ENCODE measurements at places on chromosomes 11 and 22.

- no peak for DNase-seq
Measured at GRCh38 chr22:45166932-45167331, 3.2 kb downstream of the NUP50 start.

- no peak for DNase-seq
Measured at GRCh38 chr22:46848197-46848596, 85.7 kb downstream of the TBC1D22A start.

- no peak for DNase-seq
Measured at GRCh38 chr11:113668255-113668654, 37.9 kb downstream of the TMPRSS5 start.

DNA sequence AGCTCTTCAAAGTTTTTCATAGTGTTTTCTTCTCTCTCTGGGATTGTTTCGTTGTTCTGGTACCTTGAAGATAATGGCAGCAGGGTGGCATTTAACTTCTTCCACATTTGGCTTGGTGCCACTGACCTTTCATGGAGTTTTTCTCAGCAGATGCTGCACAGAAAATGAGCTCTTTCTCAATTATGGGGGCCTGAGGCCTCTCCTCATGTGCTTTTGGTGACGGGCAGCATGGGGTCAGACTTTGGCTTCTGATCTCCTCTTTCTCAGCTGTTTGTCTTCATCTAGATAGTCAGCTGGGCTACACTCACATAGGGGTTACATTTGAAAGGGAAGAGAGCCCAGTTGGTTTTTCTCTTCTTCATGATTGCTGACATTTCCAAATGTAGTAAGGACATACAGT, 76.3 kb downstream of the FAT3 start:
- no peak for DNase-seq

DNA sequence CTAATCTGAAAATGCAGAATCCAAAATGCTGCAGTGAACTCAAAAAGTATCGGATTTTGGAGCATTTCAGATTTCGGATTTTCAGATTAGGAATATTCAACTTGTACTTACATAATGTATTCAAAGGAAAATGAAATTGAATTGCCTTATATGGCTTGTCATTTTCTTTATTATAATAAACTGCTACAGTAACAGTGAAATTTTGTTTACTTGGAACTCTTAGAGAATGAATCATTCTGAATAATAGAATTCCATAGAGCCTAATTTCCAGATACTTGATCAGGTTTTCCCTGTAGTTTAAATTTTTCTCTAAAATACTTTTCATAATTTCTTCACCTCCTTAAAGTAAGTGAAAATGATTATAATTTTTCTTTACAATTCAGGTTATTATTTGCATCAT, 17.3 kb downstream of the TTC17 start:
- no peak for DNase-seq

DNA sequence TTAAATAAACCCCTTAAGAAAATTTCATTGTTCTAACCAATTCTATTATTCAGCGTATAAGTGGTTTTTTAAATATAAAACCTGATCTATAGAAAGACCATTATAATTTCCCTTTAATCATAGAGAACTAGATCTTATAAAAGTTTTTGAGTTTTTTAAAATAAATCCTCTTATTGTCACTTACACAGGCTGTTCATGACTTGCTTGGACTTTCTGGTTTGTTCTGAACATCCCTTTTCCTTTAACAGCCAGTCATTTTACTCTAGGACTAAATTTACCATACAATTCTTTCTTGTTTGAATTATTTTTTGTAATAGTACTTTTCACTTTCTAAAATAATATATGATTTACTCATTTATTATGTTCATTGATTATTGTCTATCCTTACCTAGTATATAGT, 4.7 kb downstream of the NXPE2 start:
- no peak for DNase-seq

DNA sequence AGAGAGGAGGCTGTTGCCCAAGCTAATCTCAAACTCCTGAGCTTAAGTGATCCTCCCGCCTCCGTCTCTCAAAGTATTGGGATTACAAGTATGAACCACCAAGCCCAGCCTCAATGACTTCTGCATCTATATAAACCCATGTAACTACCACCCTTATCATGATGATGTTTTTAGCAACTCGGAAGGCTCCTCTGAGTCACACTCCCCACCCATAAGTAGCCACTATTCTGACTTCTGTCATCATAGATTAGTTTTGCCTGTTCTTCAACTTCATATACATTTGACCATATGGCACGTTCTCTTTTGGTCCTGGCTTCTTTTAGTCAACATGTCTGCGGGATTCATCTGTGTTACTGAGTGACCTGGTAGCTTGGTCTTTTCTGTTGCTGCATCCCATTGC, 6.4 kb upstream of the FOSL1 start:
- DNase-seq, result no peak

- no peak for DNase-seq
Measured at GRCh38 chr11:118060081-118060661, 16.7 kb upstream of the TMPRSS4 start.

GRCh38 chr22:49936018-49936972, 17.9 kb downstream of the CRELD2 start:
- DNase-seq, result peak; percentile 48

GRCh38 chr11:44709966-44710365, 16.8 kb upstream of the TSPAN18 start:
- DNase-seq, result peak; percentile 73

DNA sequence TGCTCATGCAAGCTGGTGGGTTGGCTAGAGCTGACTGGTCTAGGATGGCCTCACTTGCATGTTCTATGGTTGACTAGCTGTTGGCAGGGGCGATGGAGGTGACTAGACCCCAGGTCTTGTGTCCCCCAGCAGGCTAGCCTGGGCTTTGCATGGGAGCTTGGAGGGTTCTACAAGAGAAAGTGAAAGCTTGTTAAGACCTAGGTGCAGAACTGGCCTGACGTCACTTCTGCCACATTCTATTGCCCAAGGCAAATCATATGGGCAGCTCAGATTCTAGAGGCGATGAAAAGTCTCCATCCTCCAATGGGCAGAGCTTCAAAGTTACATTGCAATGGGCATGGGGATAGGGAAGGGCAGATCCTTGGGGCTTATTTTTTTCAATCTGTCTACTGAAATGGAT, 170.9 kb downstream of the MIAT start:
- DNase-seq, result no peak

DNA sequence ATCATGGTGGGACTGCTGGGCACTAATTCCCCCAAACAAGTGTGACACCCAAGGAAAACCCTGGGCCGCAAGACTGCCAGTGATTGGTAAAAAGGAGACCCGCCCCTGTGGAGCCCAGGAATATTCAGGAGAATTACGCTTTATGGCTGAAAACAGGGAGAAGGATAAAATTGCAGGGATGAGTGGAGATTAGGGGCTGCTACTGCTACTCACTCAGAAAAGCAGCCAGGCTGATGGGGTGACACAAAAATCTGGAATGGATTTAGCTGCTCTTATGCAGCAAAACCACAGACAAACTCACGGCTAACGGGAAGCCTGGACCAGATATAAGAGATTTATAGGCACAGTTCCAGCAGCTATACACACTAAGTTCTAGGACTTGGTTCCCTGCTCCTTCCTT, 4.4 kb upstream of the FBXO3 start:
- DNase-seq, result no peak

DNA sequence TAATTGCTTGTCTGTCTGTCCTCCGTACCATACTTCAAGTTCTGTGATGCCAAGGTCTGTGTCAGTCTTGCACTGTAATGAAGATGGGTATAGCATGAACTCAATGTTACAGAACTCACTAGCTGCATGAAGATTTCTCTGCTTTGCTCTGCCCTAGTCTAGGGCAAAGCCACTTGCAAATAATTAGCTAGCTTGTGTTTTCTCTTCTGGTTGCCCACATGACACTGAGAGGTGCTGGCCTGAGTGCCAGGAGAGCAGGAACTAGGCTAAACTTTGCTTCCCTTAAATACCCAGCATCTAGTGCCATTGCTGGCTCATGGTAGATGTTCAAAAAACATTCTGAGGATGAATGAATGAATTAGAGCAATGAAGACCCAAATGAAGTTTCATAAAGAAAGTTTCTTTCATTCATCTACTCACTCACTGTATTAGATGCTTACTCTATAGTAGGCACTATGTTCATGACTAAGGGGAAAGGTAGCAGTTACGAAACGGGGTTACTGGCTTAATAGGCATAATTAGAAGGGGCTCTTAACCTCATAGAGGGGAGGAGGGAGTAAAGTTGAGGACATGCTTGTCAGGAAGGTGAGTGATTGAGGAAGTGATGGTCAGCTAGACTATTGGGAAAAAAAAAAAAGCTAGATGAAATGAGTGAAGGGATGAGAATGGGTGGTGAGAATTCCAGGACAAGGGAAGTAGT, 4.4 kb upstream of the ENDOD1 start:
- DNase-seq, result no peak

GRCh38 chr22:26585104-26585790, 4.7 kb downstream of the TPST2 start:
- peak; percentile 74 for DNase-seq

DNA sequence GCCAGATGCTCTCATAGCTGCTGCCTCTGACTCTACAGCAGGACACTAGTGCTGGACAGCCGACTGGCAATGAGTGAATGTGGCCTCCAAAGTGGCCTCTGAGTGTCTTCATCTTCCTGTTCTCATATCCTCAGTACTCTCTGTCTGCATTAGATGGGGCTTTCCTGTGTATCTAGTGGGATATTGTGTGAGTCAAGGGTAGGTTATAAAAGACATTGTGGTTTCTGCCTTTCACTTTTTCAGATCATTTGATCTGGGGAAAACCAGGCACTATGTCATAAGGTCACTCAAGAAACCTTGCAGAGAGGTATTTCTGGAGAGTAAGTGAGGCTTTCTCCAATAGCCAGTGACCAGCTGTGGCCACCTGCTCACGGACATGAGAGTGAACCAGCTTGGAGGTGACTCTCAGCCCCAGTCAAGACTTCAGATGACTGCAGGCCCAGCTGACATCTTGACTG, 333.6 kb upstream of the NCAM1 start:
- DNase-seq, result no peak

DNA sequence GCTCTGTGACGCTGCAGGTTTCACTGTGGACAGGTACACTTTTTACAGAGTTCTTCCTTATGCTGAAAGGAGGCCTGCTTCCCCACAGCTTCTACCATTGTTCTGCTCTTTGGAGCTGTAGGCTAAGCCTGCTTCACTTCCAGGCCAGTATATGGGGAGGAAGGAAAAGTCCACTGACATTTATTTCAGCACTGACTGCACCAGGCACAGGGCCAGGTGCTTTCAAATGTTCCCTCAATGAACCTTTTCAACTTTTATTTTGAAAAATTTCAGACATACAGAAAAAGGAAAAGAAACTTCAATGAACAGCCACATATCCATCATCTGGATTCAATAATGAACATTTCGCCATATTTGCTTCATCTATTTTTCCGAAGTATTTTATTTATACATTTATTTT, 22.0 kb downstream of the POU2F3 start:
- DNase-seq, result no peak

GRCh38 chr11:113627946-113628345, 78.2 kb downstream of the TMPRSS5 start:
- no peak for DNase-seq

GRCh38 chr11:111730871-111731591, 35.2 kb downstream of the PPP2R1B start:
- DNase-seq, result no peak

DNA sequence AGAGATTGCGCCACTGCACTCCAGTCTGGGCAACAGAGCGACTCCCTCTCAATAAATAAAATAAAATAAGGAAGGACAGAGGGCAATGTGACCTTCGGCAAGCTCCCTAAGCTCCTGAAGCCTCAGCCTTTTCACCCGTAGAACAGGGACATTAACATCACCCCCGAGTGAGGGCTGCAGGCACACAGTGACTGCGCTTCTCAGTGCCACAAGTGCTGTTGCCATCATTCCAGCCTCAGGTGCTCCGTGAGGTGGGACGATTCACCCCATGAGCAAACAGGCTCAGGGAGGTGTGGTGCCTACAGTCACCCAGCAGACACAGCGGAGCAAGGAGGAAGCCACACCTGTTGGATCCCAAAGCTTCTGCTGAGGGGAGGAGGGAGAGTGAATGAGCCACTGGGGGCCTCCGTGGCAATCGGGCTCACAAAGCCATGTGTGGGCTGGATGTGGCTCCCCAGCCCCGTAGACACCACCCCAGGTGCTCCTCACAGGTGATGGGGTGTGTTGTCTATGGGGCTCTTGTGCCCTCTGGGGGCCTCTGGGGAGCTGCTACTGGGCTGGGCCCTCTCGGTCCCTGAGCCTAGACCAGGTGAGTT, 9.1 kb upstream of the TCF20 start:
- DNase-seq, result no peak

DNA sequence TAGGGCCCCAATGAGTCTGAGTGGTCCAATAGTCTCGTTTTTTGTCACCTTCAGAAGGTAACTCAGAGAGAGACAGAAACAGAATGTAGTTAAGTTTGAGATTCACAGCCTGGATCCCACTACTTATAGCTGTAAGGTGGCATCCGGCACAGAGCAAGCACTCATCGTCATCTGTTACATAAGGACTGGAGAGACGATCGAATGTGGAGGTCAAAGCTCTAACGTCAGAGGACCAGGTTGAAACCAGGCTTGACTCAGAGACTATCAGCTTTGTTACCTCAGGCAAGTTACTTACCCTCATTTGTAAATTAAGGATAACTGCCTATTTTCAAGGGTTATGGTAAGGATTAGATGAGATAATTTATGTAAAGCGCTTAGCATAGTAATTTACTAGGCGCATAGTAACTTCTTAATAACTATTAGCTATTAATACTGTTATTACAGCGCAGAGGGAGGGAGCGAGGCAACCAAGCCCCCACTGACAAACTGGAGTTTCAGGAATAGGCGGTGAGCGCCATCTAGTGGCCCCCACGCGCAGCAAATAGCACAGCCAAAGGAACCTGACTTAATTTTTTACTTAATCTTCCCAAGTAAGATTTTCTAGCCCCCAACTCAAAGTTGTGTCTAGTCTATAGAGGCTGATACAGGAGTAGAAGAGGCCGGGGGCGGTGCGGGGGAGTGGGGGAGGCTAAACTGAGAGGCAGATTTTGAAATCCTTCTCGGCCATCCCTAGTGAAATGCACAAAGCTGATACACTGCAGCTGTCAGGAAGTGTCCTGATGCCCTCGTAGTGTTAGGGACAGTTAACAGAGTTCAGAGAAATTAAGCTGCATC, 29.0 kb upstream of the API5 start:
- DNase-seq, result no peak

DNA sequence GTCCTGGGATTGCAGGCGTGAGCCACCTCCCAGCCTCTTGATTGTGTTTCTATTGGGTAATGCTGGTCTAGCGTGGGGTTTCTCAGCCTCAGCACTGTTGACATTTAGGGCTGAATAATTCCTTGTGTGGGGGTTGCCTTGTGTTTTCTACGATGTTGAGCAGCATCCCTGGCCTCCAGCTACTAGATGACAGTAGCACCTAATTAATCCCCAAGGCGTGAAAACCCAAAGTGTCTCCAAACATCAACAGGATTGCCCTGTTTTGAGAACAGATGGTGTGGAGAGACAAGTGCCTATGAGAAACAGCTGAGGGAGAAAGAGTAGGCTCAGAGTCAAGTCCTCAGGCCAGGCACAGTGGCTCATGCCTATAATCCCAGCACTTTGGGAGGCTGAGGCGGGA, 67.2 kb downstream of the SGSM1 start:
- no peak for DNase-seq

GRCh38 chr11:2881981-2882375, 3.6 kb downstream of the CDKN1C start:
- DNase-seq, result no peak

- DNase-seq, result no peak
Measured at GRCh38 chr11:24356501-24356900, 140.4 kb upstream of the LUZP2 start.
